ENCODE measurements at places on chromosomes 3 and 15.
A peak's percentile ranks its signal among the peaks of the same experiment; 100 is the strongest.

DNA sequence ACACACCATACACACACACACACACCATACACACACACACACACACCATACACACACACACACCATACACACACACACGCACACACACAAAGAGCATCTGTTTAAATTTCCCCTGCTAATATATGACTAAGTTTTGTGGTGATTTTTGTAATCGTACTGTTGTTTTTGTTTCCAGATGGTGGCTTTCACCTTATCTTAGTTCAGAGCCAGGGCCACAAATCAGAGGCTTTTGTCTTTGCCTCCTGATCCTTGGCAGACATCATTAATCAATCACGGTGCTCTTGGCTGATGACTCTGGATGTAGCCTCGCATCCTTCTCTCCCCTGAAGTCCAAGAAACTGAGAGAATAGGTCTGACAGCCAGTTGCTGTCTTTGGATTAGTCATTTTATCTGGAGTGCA, 52.1 kb downstream of the EDEM1 start:
- DNase-seq: no peak

DNA sequence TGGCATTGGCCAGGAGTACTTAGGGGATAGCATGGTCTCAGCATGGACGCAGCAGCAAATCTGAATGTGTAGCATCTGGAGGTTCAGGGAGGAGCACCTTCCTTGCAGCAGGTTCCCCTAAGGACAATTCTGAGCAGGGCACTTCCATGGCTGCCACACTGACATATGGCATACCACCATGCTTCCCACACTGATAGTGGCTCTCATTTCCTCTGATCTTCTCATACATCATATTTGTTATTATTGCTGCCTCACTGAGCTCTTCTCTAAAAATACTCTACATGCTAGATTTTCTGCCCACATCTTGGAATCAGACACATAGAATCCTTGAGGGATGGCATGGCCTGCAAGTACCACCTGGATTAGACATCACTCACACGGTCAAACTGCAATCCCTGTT, 7.3 kb upstream of the MNS1 start:
- DNase-seq: no peak

DNA sequence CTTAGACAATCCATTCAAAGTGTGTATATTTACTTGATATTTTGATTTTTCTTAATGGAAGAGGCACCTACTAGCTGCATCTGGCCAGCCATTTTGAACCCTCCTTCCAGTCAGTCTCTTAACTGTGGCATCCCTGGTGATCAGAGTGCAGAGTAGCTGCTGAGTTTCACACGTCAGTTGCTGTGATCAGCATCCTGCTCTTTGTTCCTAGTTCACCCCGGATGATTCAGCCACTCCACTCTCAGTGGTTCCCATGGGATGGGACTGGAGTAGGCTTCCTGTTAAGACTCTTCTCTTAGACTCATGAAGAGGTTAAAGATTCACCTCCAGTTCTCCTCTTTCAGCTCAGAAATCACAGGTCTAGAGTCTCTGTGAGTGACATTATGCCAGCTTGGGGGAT, 75.8 kb downstream of the STXBP5L start:
- no peak for DNase-seq

- DNase-seq: no peak
Measured at GRCh38 chr15:52095597-52096262, 16.8 kb downstream of the BCL2L10 start.

DNA sequence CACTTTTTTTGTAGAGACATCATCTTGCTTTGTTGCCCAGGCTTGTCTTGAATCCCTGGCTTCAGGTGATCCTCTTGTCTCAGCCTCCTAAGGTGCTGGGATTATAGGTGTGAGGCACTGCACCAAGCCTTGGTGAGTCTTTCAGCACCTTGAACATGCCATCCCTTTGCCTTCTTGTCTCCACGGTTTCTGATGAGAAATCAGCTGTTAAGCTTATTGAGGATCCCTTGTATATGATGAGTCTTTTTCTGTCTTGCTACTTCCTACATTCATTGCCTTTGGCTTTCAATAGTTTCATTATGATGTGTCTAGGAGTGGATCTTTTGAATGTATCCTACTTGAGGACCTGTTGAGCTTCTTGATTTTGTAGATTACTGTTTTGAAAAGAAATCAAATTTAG, 35.9 kb upstream of the TMCC1 start:
- DNase-seq: no peak

GRCh38 chr3:484341-484740, 287.8 kb downstream of the CHL1 start:
- DNase-seq: no peak

- no peak for DNase-seq
Measured at GRCh38 chr15:99177679-99178078, 71.7 kb downstream of the TTC23 start.

DNA sequence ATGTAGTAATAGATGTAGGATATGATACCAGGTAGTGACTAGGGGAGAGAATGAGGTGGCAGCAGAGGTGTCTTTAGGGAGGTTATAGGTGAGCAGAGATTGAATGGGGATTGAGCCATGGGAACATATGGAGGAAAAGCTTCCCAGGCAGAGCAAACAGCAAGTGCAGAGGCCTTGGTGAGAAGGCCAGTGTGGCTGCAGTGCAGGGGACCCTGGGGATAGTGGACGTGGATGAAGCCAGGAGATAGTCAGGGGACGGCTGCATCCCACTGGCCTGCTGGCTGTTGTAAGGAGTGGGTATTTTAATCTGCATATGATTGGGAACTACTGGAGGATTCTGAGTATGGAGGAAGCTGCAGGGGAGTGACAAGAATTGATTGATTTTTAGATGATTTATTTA, 62.7 kb upstream of the TRAK1 start:
- no peak for DNase-seq

DNA sequence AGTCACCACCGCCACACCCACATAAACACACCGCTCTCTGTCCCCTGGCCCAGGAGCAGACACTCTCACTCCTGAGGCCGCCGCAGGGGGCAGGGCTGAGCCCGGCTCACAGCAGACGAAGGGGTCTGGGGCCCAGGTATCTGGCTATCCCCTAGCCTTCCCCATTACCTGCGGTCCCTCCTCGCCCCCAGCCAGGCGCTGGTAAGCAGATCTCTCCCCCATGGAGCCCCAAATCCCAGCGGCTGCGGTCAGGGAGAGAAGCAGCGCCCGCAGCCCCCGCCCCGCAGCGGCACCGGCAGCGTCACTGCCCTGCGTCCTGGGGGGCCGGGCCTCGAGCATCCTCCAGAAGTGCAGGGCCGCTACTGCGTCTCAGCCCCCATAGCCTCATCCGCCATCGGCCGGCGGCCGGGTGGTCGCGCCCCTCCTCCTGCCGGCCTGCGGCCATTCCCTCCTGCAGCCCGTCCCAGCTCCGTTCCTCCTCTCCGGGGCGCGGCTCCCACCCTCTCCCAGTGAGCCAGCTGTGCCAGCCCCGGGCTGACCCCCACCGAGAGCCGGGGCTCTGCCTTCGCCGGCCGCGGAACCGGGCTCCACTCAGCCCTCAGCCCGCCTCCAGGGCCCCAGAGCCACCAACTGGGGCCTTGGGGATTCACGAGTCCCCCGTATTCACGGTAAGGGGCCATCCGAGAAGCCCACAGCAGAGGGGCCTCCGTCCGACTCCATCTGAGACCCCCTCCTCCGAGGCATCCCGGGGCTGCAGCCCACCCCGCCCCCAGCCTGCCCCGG, 13.1 kb downstream of the TNK2 start:
- DNase-seq: peak; percentile 73

GRCh38 chr3:73423116-73423515, 201.6 kb downstream of the PDZRN3 start:
- no peak for DNase-seq

DNA sequence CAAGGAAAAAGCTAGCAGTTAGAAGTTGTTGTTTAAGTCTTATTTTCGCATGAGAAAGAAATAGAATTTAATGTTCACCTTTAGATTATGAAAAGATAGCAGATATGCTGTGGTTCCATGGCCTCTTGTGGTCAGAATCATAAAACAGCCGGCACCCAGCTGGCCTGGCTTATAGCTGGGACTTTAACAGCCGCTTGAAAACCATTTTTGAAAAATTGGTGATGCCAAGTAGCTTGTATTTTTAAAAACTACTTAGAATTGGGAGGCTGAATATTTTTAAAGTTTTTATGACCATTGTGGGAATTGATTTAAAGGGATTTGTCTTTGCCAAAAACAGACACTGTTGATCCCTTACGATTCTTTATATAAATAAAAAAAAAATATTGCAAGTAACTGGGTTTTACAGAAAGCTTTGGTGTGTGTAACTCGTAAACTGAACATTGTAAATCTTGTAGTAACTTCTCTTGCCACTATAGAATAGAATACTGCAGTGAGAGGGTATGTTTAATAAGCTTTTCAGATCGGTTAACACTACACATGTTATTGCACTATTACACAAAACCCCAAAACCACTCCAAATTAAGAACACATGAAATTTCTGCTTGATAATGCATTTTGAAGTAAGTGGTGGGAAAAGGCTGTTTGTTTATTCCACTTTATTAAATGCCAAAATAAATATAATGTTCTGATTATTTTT, 6.6 kb downstream of the ARRDC4 start:
- no peak for DNase-seq

GRCh38 chr3:72032441-72033135, 247.6 kb upstream of the PROK2 start:
- no peak for DNase-seq

GRCh38 chr15:68846851-68847439, 26.2 kb upstream of the ANP32A start:
- DNase-seq: no peak

GRCh38 chr3:50559702-50560101, 7.8 kb downstream of the C3orf18 start:
- DNase-seq: no peak

GRCh38 chr3:159711560-159712333, 276.9 kb upstream of the IL12A start:
- no peak for DNase-seq

DNA sequence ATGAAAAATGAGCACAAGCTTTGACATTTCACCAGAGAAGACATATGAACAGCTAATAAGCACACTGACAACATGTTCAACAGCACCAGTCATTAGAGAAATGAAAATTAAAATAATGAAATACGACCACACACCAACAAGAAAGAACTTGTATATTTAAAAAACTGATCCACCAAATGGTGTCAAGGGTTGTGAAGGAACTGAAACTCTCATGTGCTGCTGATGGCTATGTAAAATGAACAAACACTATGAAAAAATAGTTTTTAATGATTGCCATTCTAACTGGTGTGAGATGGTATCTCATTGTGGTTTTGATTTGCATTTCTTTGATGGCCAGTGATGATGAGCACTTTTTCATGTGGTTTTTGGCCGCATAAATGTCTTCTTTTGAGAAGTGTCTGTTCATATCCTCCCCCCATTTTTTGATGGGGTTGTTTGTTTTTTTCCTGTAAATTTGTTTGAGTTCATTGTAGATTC, 193.8 kb downstream of the SCAPER start:
- DNase-seq: peak; percentile 1

DNA sequence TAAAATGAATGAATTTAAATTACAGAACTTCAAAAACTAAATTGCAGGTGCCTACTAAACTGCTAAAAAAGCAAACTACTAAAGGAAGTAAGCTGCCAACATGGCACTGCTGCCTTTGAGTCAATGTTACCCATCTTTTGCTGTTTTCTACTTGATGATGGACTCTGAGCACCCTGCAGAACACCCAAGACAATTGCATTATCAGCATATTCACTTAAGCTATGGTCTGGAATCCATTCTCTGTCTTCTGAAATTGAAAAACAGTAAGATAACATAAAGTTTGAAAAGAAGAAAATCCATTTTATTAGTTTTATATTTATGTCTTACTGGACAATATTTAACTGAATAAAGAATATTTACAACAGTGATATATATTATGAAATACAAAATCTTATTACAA, 91.4 kb downstream of the ZBBX start:
- DNase-seq: no peak

- peak; percentile 13 for DNase-seq
Measured at GRCh38 chr15:85318048-85318731, 62.2 kb upstream of the AKAP13 start.
